ENCODE measurements at places on chromosomes 1 and 21. TPM values are rescaled to one million over a fixed set of nuclear protein-coding genes. Genes with fewer than 3 reads are reported as not detected.

The DEPDC1 gene
- total RNA-seq = 13.7 TPM

The SYPL2 gene
- total RNA-seq = not detected

The RAP1GAP gene
- 0.54 TPM for total RNA-seq

The KRTAP12-4 gene
- not detected for total RNA-seq

The NUP210L gene
- 0.15 TPM for total RNA-seq

The GPATCH2 gene
- total RNA-seq = 12.0 TPM

The OR2AK2 gene
- 0.20 TPM for total RNA-seq

The ZNF684 gene
- total RNA-seq = 4.9 TPM

The MTOR gene
- 53.2 TPM for total RNA-seq

The EIF4G3 gene
- 55.2 TPM for total RNA-seq

The ITLN2 gene
- not detected for total RNA-seq

The XPR1 gene
- total RNA-seq = 21.8 TPM

The SCMH1 gene
- total RNA-seq = 11.7 TPM
